AG04450 (cell line): ENCODE measurements at places on chromosomes 12 and 14.

DNA sequence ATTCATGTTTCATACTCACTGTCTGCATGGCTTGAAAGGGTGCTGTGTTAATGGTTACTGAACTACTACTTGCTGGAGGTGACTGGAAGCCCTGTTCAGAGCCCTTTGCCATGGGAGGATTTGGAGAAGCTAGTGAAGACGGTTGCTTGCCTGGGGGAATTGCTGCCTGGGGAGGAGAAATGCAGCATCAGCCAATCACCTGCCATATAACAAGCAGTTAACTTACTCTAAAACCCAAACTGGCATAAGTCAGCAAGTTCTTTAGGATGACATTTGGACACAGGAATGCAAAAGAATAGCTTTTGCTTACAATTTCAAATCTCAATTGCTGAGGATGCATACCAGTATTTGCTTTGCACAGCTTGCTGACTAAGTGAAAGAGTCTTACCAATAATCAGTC, 23.4 kb upstream of the IPO8 start:
- DNase-seq = peak; percentile 54

- no peak for DNase-seq
These were observed 49.3 kb upstream of the TMPO start for GRCh38 chr12:98465950-98466602.

GRCh38 chr12:25694072-25694471, 141.0 kb upstream of the LMNTD1 start:
- DNase-seq = no peak

GRCh38 chr14:35855876-35856481, 29.8 kb downstream of the BRMS1L start:
- DNase-seq = no peak

GRCh38 chr14:75453817-75454434, 26.1 kb downstream of the JDP2 start:
- DNase-seq = no peak

DNA sequence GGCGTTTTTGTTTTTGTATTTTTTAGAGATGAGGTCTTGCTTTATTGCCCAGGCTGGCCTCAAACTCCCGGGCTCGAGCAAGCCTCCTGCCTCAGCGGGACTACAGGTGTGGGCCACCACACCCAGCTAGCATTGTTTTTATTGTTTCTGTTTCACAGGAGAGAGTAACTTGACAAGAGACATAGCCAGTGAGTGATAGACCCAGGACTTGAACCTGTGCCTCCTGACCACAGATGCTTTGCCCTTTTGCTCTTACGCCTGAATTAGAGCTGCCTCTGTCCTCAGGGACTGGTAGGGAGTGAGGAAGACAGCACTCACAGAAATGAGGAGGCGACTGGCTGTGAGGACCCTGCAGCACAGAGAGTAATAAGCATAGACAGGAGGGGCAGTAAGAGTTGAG, 2.3 kb downstream of the EVL start:
- no peak for DNase-seq

GRCh38 chr12:57096099-57096572, 7.2 kb downstream of the NAB2 start:
- no peak for DNase-seq

- DNase-seq = no peak
These were observed 7.6 kb upstream of the FITM1 start for GRCh38 chr14:24122898-24123297.

- no peak for DNase-seq
These were observed 56.4 kb downstream of the ZFP36L1 start for GRCh38 chr14:68736471-68736871.

GRCh38 chr14:49923442-49923841, 30.6 kb downstream of the ARF6 start:
- DNase-seq = no peak

DNA sequence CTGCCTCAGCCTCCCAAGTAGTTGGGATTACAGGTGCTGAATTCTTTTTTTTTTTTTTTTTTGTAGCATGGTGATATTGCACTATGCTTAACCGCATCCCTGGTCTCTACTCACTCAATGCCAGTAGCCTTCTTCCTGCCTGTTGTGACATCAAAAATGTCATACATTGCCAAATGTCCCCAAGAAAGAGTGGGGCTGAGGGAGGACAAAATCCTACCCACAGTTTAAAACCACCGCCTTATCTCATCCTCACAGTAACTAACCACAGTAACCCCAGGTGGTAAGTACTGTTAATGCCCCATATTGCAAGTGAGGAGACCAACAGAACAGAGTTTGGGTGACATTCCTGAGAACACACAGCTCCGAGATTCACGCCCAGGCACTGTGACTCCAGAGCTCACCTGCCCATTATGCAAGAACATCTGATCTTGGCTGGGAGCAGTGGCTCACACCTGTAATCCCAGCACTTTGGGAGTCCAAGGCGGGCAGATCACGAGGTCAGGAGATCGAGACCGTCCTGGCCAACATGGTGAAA, 19.6 kb downstream of the MORN3 start:
- no peak for DNase-seq

DNA sequence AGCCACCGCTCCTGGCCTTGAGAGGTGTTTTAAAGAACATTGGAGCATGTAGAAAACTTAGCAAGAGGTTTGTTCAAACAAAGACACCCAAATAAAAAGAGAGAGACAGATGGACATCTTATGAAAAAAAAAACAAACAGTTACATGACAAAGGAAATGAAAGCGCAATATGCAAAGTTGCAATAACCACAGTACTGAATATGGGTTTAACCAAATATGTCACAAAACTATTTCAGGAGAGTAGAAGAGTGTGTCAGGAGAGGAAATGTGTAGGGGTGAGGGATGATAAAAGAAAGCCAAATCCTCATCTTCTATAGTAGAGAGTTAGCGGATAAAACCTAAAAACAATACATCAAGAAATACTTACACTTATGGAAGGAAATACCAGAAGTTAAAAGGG, 98.4 kb downstream of the GTF2A1 start:
- no peak for DNase-seq

DNA sequence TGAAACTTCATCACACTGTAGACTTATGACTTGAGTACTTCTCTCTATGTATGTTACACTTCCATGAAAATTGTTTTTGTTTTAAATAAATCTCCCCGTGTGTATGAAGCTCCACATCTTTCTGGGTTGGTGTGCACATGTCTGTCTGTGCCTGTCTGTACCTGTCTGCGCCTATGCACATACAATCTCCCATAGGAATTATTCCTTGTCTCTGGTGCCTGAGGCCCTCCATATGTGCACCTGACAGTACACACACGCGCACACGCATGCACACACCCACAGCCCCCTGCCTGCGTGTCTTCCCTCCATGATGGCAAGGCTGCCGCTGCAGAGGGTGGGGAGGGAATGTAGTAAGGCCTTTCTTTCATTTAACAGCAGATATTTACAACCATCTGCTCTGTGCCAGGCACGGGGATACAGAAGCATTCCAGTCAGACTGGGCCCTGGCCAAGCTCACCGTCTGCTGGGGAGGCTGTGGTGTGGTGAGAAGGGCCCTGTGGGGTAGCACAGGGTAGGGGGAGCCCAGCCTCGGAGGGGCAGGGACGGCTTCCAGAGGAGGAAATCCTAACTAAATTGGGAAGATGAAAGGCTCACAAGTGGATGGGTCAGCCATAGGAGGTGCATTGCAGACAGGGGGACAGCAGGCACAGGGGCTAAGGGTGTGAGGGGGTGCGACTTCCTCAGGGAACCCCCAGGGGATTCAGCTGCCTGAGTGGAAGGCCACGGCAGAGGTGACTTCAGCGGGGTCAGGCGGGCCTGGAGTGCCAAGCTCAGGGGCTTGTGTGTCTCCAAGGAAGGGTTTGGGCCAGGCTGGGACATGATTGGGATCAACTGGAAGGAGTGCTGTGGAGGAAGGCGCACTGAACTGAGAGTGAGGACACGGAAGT, 26.1 kb downstream of the KRT8 start:
- DNase-seq = no peak

DNA sequence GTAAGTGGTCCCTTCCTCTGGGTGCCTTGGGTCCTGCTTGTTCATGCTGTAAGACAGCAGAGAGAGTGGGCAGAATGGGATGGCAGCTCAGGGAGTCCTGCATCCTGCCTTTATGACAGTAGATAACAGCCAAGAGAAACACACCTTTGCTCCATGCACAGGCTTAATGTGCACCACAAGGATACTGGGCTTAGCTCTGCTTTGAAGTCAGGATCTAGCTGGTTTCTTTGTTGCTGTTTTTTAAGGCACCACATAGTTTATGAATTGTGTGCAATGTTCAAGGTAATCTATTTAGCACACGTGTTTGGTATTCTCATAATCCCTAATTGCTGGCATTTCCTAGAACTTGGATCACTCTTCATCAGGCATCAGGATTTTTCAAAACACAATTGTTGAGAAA, 239.5 kb upstream of the DCN start:
- DNase-seq = no peak

DNA sequence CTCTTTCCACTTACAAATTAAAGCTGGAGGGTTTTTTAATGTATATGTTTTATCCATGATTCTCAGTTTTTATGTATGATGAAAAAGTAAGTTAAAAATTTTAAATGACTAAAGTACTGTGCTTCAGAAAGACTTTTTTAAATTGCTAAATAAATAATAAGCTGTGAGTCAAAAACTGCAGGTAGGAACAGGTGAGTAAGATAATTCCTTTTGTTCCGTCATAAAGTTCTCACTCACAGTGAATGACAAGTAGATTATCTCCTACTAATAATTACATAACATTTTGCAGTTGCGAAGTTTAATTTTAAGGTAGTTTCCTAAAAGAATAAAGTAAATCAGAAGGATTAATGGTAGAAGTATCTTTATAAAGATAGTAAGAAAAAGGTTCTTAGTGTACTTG, 78.0 kb downstream of the PRKCH start:
- DNase-seq = no peak

- peak; percentile 83 for DNase-seq
These were observed 184.4 kb downstream of the ITPR2 start for GRCh38 chr12:26648584-26648983.

GRCh38 chr12:76259106-76259505, 89.1 kb downstream of the BBS10 start:
- DNase-seq = no peak

GRCh38 chr14:70576891-70577290, 23.6 kb downstream of the MED6 start:
- DNase-seq = no peak

- DNase-seq = no peak
These were observed 214.9 kb downstream of the CNTN1 start for GRCh38 chr12:40907115-40907527.

DNA sequence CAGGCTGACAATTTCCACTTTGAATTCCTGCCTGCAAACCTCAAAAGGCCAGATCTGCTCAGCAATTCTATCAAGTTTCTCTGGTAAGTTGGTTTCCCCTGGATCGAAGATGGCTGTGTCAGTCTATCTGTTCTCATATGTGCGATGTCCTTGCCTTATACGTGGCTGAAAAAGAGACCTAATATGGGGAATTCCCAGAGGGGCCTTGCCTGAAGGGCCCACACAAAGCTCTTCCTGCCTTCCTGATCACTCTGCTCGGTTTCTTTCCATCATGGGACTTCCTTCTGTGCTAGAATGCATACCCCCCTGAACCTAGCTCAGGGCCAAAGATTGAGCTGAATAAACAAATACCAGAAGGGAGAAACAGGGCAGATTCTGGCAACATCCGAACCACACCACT, 13.2 kb downstream of the TCL1B start:
- DNase-seq = no peak

DNA sequence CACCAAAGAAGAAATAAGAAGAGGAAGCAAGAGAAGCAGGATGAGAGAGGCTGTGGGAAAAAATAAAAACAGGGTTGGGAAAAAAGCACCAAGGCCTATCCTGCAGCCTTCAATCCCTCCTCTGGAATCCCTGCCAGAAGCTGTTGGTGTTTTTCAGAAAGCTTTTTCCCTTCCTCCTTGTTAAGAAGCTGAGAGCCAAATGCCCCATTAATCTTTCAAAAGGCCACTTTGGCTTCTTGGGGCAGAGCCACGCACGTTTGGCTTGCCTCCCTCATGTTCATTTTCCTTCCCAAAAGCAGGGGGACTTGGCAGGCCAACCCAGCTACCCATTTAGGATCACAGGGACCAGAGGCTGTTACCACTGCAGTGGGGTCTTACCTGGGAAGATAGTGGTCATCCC, 365.3 kb downstream of the NUAK1 start:
- DNase-seq = no peak

DNA sequence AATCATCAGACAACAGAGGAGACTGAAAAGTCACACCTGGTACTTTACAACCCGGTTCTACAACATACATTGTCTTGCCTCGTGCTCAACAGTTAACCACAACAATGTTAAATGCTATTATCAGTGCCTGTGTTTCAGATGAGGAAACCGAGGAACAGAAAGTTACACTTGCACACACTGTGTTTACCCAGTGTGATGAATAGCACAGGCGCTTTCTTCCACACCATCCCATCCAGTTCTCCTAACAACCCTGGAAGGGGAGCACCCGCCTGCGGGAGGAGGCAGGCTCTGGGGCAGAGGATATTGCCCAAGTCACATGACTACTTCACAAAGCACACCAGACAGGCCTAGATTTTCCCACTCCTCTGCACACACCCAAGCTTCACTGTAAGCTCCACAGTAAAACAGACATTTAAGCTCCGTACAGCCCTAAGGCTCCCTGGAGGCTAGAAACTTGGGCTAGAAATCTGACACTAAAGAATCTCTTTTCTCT, 21.8 kb downstream of the NCKAP5L start:
- DNase-seq = no peak

GRCh38 chr12:116483959-116484750, 75.0 kb upstream of the MAP1LC3B2 start:
- no peak for DNase-seq

DNA sequence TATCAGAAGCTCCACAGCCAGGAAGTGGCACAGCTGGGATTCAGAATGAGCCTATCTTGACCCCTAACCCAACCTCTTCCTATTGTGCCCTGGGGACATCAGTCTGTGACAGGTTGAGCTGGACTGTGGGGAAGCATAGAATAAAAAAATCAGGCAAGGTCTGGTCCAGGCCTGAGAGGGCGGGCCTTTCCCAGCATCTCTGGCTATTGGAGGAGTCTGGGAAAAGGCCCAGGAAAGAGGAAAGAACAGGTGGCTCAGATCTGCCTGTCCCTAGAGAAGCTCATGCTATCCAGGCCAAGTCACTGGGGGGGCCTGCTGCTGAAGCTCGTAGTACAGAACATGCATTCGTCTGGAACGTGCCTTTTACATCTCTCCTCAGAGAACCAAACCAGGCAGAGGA, 100.5 kb downstream of the PPM1H start:
- no peak for DNase-seq

GRCh38 chr14:76977793-76978720, 50.5 kb downstream of the IRF2BPL start:
- DNase-seq = peak; percentile 44

- no peak for DNase-seq
These were observed 98.8 kb downstream of the FRMD6 start for GRCh38 chr14:51750542-51750941.

DNA sequence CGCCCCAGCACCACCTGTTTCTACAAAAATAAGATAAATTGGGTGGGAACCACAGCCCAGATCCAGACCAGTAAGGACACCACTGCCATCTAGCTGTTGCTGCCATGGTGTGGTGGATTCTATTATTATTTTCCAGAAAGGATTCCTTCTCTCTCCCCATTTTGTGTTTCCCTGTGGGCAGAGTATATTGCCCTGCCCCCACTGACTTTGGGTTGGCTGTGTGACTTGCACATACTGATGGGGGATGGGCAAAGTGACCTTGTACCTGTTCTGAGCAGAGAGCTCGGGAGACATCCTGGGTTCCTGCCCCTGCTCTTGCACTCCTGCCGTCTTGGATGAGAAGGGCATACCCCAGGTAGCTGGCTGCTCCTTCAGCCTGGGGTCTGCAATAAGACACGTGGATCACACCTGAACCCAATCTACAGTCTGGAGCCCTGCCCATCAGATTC, 24.3 kb downstream of the MOAP1 start:
- no peak for DNase-seq

- no peak for DNase-seq
These were observed 11.5 kb upstream of the NT5DC3 start for GRCh38 chr12:103852498-103852997.
